Nasal cavity respiratory epithelium epithelial cell of viscerocranial mucosa (primary cell): ENCODE measurements at places on chromosomes 11 and 22. TPM values are rescaled to one million over a fixed set of nuclear protein-coding genes. Genes with fewer than 3 reads are reported as not detected.

CACNA1I gene
- total RNA-seq, result not detected in 2 replicates

MAP6 gene
- under 0.01 and 0.50 TPM in 2 replicates for total RNA-seq

LDHAL6A gene
- total RNA-seq, result not detected in 2 replicates

OR10D3 gene
- total RNA-seq, result not detected in 2 replicates

SYT13 gene
- total RNA-seq, result not detected in 2 replicates

MRGPRX3 gene
- total RNA-seq, result under 0.01 and 0.21 TPM in 2 replicates

TP53AIP1 gene
- total RNA-seq, result 1.6 and 2.7 TPM in 2 replicates

MYO7A gene
- 0.07 and 0.34 TPM in 2 replicates for total RNA-seq
